Right atrium auricular region (tissue), 2 donors: ENCODE measurements at places on chromosomes 1 and 21. TPM values are rescaled to one million over a fixed set of nuclear protein-coding genes. Genes with fewer than 3 reads are reported as not detected.
A peak's percentile ranks its signal among the peaks of the same experiment; 100 is the strongest.

METTL18 gene
- total RNA-seq: 4.0 TPM

GSTM5 gene
- total RNA-seq: 2.8 TPM

DNA sequence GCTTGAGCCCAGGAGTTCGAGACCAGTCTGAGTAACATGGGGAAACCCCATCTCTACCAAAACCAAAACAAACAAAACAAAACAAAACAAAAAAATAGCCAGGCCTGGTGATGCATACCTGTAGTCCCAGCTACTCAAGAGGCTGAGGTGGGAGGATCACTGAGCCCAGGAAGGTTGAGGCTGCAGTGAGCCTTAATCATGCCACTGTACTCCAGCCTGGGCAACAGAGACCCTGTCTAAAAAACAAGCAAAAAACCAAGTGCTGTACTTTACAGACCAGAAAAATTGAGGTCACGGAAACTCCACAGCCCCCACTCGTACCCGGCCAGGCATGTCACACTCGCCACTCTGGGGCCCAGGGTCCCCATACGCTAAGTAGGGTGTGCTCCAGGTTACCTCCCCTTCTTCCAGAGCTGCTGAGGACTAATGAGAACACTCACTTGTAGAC, 22.9 kb downstream of the ATP2B4 start:
- H3K36me3 ChIP-seq: no peaks in the 10 kb centered on the region
- no peaks in the 10 kb centered on the region for H3K4me1 ChIP-seq
- DNase-seq: no peak
- no peak overlapping the region for H3K4me3 ChIP-seq
- peak overlapping the region; percentile 70 for H3K27ac ChIP-seq

ZNF683 gene
- total RNA-seq: not detected

DNA sequence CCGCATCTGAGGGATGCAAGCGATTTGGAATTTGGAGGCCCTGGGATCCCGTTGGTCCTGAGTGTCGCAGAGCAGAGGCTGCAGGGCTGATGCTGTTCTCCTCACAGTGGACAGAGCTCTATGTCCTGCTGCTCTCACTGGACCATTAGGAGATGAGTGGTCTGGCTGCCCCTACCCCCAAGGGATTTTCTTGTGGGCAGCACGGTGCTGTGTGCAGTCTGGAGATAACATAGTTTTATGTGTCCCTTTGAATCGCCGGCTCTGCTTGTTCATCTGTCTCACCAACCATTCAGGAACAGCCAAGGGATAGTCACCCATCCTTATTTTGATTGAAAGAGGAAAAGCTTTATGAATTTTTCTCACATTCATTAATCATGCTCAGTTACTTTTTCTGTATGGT, 49.9 kb downstream of the CHRM3 start:
- no peaks in the 10 kb centered on the region for H3K27me3 ChIP-seq
- no peak overlapping the region for H3K27ac ChIP-seq
- no peaks in the 10 kb centered on the region for H3K36me3 ChIP-seq
- no peaks in the 10 kb centered on the region for H3K4me1 ChIP-seq
- no peak overlapping the region for H3K4me3 ChIP-seq

DNA sequence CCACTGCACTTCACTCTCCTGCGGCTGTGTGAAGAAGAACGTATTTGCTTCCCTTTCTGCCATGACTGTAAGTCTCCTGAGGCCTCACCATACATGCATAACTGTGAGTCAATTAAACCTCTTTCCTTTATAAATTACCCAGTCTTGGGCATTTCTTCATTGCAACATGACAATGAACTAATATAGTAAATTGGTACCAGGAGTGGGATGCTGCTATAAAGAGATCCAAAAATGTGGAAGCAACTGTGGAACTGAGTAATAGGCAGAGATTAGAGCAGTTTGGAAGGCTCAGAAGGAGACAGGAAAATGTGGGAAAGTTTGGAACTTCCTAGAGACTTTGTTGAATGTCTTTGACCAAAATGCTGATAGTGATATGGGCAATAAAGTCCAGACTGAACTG, 1907.9 kb downstream of the MRPL39 start:
- H3K36me3 ChIP-seq: no peaks in the 10 kb centered on the region
- H3K4me1 ChIP-seq: no peaks in the 10 kb centered on the region
- no peaks in the 10 kb centered on the region for H3K27me3 ChIP-seq

DNA sequence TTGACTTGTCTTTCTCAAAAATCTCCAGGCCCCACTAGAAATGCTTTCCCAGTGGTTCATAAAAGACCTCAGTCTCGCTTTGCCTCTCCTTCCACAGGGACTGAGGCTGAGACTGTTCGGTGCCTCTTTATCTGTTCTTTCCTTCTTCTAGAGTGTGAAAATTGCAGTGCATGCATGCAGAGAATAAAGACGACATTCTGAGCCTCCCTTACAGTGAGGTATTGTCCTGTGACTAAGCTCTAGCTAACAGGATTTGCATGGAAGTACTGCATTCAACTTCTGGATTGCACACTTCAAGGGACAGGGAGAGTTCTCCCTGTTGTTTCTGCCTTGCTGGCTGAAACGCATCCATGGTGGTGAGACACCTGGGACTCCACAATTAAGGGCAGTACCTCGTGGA, 69.1 kb downstream of the COLGALT2 start:
- no peak for DNase-seq
- H3K4me3 ChIP-seq: no peak overlapping the region
- H3K27ac ChIP-seq: no peak overlapping the region
- no peaks in the 10 kb centered on the region for H3K27me3 ChIP-seq

DNA sequence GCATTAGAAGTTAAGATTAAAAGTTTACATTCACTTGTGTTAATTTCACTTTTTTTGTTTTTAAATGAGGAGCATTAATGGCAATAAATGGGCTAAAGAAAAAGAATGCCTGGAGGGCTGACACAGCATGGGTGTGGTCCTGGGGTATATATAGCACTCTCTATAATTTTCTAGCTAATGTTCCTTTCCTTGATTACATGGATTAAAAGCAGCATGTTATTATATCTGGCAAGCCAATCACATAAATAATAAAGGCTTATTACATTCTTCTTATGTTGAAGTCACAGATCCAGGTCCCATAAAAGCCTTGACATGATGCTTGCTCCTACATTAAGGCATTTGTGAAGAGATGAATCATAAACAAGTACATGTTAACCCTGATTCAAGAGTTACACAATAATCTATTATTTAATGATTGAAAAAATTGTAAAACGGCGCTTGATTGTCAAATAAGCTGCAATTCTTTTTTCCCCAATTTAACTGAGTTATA, 91.4 kb downstream of the LYPLAL1 start:
- no peaks in the 10 kb centered on the region for H3K36me3 ChIP-seq
- H3K27me3 ChIP-seq: no peaks in the 10 kb centered on the region
- no peaks in the 10 kb centered on the region for H3K4me1 ChIP-seq
- DNase-seq: no peak

NDUFV3 gene
- total RNA-seq: 28.8 TPM

DNA sequence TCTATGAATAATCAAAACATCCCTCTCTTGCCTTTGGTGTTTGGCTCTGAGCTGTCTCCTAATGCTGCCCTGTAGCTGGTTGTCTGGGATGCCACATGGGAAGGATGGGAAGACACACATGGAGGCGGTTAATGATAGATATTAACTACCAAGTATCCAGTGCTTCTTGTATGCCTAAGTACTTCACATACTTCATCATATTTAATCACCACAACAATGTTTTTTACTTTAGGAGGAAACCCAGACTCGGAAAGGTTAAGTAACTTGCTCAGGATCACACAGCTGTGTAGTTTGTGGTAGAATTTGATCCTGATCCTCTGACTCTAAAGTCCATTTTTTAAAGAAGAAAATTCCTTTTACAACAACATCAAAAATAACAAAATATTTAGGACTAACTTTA, 88.0 kb downstream of the HHAT start:
- DNase-seq: no peak
- no peaks in the 10 kb centered on the region for H3K4me1 ChIP-seq
- no peaks in the 10 kb centered on the region for H3K27me3 ChIP-seq
- H3K27ac ChIP-seq: no peak overlapping the region
- no peaks in the 10 kb centered on the region for H3K36me3 ChIP-seq

- peaks cover 52% of the 10 kb centered on the region for H3K4me1 ChIP-seq
- no peak overlapping the region for H3K4me3 ChIP-seq
- no peaks in the 10 kb centered on the region for H3K27me3 ChIP-seq
- DNase-seq: no peak
- H3K36me3 ChIP-seq: no peaks in the 10 kb centered on the region
Measured at GRCh38 chr1:162192763-162193162, 123.3 kb downstream of the NOS1AP start.

- no peak for DNase-seq
- H3K36me3 ChIP-seq: peaks cover 65% of the 10 kb centered on the region
- H3K27me3 ChIP-seq: no peaks in the 10 kb centered on the region
- no peak overlapping the region for H3K27ac ChIP-seq
Measured at GRCh38 chr1:38848071-38848470, 11.5 kb downstream of the RRAGC start.

DNA sequence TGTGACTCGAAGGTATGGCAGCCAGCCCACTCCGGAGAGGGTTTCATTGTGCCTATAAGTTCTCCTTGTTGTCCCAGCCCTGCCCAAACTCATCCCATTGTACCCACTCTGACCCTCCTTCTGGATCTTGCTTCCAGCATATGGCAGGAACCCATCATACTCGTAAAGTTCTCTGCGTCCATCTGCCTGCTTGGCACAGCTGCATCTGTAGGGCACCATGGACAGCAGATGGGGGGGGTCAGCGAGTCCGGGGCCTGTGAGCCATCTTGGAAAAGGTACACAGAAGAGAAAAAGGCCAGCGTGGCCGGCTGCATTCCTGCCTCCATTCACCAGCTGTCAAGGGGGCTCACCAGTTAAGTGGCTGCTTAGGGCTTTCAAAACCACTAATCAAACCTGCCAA, 94.9 kb upstream of the IGSF21 start:
- no peak for DNase-seq
- no peak overlapping the region for H3K4me3 ChIP-seq
- H3K4me1 ChIP-seq: no peaks in the 10 kb centered on the region
- no peaks in the 10 kb centered on the region for H3K27me3 ChIP-seq

DNA sequence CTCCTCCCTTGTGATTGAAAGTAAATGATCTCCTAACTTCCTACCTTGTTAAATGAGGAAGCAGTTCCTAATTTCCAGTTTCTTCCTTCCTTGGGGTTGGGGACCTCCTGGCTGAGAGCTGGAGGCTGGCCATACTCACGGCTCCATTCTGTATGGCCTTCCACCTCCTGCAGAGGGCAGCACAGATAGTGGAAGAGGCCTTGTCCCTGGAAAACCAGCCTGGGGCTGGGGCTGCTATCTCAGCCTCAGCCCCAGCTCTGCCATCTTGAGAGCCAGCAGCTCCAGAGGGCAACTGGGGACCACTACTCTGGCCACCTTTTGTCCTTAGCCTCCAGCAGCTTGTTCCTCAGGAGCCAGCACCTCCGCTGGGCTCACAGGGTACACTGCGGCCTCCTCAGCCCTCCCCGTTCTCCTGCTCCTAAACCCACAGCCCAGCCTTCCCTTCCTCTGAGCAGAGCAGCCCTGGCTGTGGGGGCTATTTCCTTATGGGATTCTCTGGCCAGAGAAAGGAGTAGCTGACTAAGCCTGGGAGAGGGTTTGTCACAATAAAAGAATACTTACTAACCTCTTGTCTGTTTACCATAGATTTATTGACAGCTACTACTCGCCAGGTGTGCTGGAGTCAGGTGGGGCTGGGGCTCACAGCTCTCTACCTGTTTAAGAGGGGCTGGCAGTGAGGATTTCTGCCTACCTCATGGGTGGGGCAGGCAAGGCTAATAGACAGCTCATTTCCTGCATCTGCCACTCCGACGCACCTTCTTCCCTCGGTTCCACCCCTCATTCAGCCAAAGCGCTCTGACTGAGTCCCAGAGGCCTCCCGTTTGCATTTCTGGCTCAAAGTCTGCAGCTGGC, 6.3 kb downstream of the TMEM234 start:
- peaks cover 25% of the 10 kb centered on the region for H3K36me3 ChIP-seq
- no peak overlapping the region for H3K4me3 ChIP-seq
- H3K27me3 ChIP-seq: no peaks in the 10 kb centered on the region
- H3K27ac ChIP-seq: no peak overlapping the region

- no peaks in the 10 kb centered on the region for H3K4me1 ChIP-seq
- no peaks in the 10 kb centered on the region for H3K27me3 ChIP-seq
- no peaks in the 10 kb centered on the region for H3K36me3 ChIP-seq
- no peak overlapping the region for H3K27ac ChIP-seq
- no peak overlapping the region for H3K4me3 ChIP-seq
- no peak for DNase-seq
Measured at GRCh38 chr1:67889953-67890567, 56.8 kb upstream of the GNG12 start.

GRCh38 chr1:78440381-78440793, 50.4 kb upstream of the PTGFR start:
- no peak overlapping the region for H3K4me3 ChIP-seq
- H3K27me3 ChIP-seq: no peaks in the 10 kb centered on the region
- no peak overlapping the region for H3K27ac ChIP-seq
- DNase-seq: no peak
- no peaks in the 10 kb centered on the region for H3K4me1 ChIP-seq

DNA sequence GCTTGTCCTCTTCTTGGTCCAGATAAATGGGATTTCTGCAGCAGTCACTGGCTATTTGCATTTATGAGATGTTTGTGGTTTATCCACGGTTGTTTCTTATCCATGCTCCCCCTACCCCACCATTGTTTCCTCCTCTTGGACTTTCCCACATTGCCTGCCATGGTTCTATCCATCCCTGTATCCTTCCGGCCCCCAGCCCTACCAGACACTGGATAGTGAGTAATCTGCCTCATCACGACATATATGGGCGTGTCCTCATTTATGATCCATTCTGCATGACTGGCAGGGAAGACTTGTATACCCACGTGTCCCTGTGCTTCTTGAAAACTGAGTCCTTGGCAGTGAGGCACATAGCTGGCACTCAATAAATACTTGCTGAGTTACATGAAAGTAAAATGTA, 40.1 kb downstream of the CACNA1S start:
- DNase-seq: no peak
- H3K4me3 ChIP-seq: no peak overlapping the region
- no peak overlapping the region for H3K27ac ChIP-seq
- no peaks in the 10 kb centered on the region for H3K4me1 ChIP-seq
- H3K36me3 ChIP-seq: no peaks in the 10 kb centered on the region

CRYBG2 gene
- not detected for total RNA-seq

C4BPB gene
- not detected for total RNA-seq

ARHGEF19 gene
- total RNA-seq: 1.5 TPM

PAFAH2 gene
- 5.5 TPM for total RNA-seq

CD53 gene
- total RNA-seq: 7.0 TPM

GRCh38 chr21:37337179-37337578, 29.4 kb upstream of the DYRK1A start:
- peak overlapping the region; percentile 92 for H3K27ac ChIP-seq
- no peaks in the 10 kb centered on the region for H3K4me1 ChIP-seq
- no peaks in the 10 kb centered on the region for H3K36me3 ChIP-seq
- H3K27me3 ChIP-seq: no peaks in the 10 kb centered on the region

- no peak overlapping the region for H3K4me3 ChIP-seq
- H3K27me3 ChIP-seq: no peaks in the 10 kb centered on the region
- H3K36me3 ChIP-seq: no peaks in the 10 kb centered on the region
Measured at GRCh38 chr1:34671887-34672286, 83.0 kb upstream of the GJB5 start.
